Activated T-cell treated with anti-CD3 and anti-CD28 coated beads, Interleukin-2, amount 50 U/mL, for 4 hours (primary cell): ENCODE measurements at places on chromosomes 1 and 21. TPM values are rescaled to one million over a fixed set of nuclear protein-coding genes. Genes with fewer than 3 reads are reported as not detected.

DNA sequence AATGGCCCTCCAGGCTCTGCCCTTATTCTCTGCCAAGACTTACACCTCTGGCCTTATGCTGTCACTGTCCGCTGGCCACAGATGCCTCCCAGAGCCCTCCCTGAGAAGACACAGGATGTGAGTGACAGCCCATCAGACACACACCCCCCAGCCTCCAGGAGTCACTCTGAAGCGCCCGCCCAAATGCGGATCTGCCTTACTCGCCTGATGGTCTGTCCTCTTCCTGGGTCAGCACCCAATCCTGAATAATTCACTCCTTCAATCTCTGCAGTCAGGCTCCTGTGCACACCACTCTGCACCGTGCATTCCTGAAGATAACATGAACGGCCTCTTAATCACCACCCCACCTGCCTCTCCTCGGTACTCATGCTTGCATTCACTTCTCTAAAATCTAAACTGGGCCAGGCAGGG is 14.7 kb downstream of the CLSTN1 start:
- DNase-seq = no peak

DNA sequence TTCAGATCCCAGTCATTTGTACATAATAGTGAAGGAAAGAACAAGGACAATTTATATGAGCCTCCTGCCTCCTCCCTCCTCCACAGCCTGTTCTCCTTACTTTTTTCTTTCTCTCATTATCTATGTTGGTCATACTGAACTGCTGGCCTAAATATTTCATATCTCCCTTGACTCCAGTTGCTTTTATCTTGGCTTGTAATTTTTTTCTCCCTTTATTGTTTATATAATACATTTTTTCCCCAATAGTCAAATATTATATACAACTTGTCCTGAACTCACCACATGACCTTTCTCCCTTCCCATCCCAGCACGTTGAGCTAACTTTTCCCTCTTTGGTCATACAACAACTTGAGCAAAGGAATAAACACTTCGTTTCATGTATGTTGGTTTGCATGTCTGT is 752.1 kb downstream of the LTN1 start:
- no peak for DNase-seq

DNA sequence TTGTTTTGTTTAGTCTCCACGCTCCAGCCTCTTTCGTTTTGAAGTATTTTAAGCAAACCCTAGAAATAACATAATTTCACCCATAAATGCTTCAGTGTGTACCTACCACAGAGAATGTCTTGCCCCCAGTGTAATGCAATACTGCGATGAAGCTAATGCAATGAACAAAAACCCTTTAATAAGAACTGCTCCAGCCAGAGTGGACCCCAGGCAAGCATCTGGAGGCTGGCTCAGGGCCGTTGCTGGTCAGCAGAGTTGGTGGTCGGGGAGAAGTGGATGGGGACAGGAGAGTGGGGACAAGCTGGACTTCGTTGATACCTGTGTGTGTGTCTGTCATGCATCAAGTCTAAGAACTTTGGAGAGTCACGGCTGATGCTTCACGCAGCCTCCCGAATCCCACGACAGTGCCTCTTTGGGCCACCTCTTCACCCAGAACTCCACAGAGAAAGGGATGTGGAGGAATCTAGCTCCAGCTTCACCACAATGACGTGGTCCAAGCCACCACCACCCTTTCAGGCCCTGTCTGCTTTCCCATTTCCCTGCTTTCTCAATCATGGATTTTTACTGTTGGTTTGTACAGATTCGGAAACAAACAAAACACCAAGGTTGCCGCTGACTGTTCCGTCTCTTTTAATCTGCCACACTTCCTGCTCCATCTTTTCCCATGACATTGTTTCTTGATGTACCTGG is 108.6 kb upstream of the ERRFI1 start:
- DNase-seq = no peak

GRCh38 chr1:18154430-18155194 is 47.0 kb downstream of the IGSF21 start:
- no peak for DNase-seq

GRCh38 chr1:211237579-211237978 is 21.6 kb upstream of the RCOR3 start:
- DNase-seq = no peak

GRCh38 chr1:10065344-10065685 is 32.6 kb downstream of the UBE4B start:
- DNase-seq = no peak

Gene LCE6A
- not detected for total RNA-seq

Gene ATP6V1G3
- not detected for total RNA-seq

Gene TFF3
- not detected for total RNA-seq

Gene C1QA
- total RNA-seq = 0.38 TPM

Gene ARMH1
- 49.5 TPM for total RNA-seq

Gene MCOLN2
- 67.7 TPM for total RNA-seq

Gene VHLL
- 0.42 TPM for total RNA-seq

Gene ZSCAN20
- 1.9 TPM for total RNA-seq

Gene POU3F1
- 1.0 TPM for total RNA-seq

Gene LENEP
- not detected for total RNA-seq

Gene SLAMF9
- not detected for total RNA-seq

Gene AGT
- total RNA-seq = 0.66 TPM

Gene SELP
- total RNA-seq = 0.40 TPM

Gene CFHR4
- not detected for total RNA-seq
